ENCODE measurements at places on chromosomes 7 and 10. TPM values are rescaled to one million over a fixed set of nuclear protein-coding genes. Genes with fewer than 3 reads are reported as not detected.

The EGR2 gene
- 2.1 TPM for total RNA-seq

The AGBL3 gene
- 1.9 TPM for total RNA-seq

The SPAM1 gene
- not detected for total RNA-seq

The PLXNA4 gene
- total RNA-seq = 0.76 TPM

The ABCA13 gene
- total RNA-seq = 0.13 TPM

The TDRD1 gene
- total RNA-seq = 0.92 TPM

The H2AZ2 gene
- 187 TPM for total RNA-seq

The GRM3 gene
- 3.4 TPM for total RNA-seq

The PRSS1 gene
- total RNA-seq = not detected

The TMEM176A gene
- 0.90 TPM for total RNA-seq

The DOCK4 gene
- 26.9 TPM for total RNA-seq

The SNCG gene
- total RNA-seq = 4.8 TPM

The HABP2 gene
- total RNA-seq = not detected

The POT1 gene
- 21.3 TPM for total RNA-seq

The DPP6 gene
- total RNA-seq = 6.8 TPM

The DNAAF5 gene
- 56.5 TPM for total RNA-seq
